ENCODE measurements at places on chromosomes 7 and 10. TPM values are rescaled to one million over a fixed set of nuclear protein-coding genes. Genes with fewer than 3 reads are reported as not detected.
A peak's percentile ranks its signal among the peaks of the same experiment; 100 is the strongest.

ADIRF gene
- 39.4 TPM for polyA plus RNA-seq

ZSCAN25 gene
- polyA plus RNA-seq: 5.7 TPM

GPR26 gene
- polyA plus RNA-seq: not detected

TMEM229A gene
- polyA plus RNA-seq: not detected

CALML5 gene
- not detected for polyA plus RNA-seq

GTF2IRD2 gene
- polyA plus RNA-seq: 10.7 TPM

DGKI gene
- polyA plus RNA-seq: 0.84 TPM

SLC26A5 gene
- not detected for polyA plus RNA-seq

SYT15B gene
- 0.03 TPM for polyA plus RNA-seq

GIMAP1 gene
- not detected for polyA plus RNA-seq

CC2D2B gene
- not detected for polyA plus RNA-seq

MEOX2 gene
- polyA plus RNA-seq: 0.28 TPM

- peak; percentile 93 for DNase-seq
These were observed 163.8 kb downstream of the GRK5 start for GRCh38 chr10:119370972-119371703.

- no peak for DNase-seq
These were observed 111.6 kb downstream of the ADCY1 start for GRCh38 chr7:45685619-45686240.

- DNase-seq: no peak
These were observed 238.4 kb downstream of the KCNMA1 start for GRCh38 chr10:77398986-77399755.

DNA sequence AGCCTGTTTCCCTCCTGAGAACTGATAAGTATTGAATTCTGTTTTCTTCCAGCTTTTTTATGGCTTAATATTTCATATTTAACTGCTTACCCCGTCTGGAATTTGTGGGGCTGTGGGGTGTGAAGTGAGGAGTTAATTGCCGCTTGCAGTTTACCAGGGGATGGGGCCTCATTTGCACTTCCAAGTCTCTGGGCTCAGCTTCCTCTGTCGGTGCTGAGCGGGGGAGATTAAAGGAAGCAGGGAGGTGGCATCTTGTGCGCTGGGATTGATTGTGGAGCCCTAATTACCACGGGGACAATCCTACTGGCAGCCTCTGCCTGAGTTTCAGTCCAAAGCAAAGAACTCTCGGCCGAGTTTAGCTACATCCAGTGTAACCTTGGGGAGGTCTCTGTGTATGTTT, 33.4 kb downstream of the ELFN1 start:
- no peak for DNase-seq

GRCh38 chr10:131213741-131214505, 97.6 kb downstream of the TCERG1L start:
- DNase-seq: no peak

GRCh38 chr10:5720182-5720581, 35.5 kb downstream of the TASOR2 start:
- no peak for DNase-seq

- peak; percentile 36 for DNase-seq
These were observed 69.7 kb downstream of the PRSS58 start for GRCh38 chr7:142188154-142188553.

GRCh38 chr10:124522131-124522932, 60.7 kb downstream of the LHPP start:
- DNase-seq: no peak

- DNase-seq: no peak
These were observed 10.3 kb upstream of the INSIG1 start for GRCh38 chr7:155287284-155287935.

- peak; percentile 92 for DNase-seq
These were observed 38.8 kb downstream of the PTN start for GRCh38 chr7:137304624-137305235.

DNA sequence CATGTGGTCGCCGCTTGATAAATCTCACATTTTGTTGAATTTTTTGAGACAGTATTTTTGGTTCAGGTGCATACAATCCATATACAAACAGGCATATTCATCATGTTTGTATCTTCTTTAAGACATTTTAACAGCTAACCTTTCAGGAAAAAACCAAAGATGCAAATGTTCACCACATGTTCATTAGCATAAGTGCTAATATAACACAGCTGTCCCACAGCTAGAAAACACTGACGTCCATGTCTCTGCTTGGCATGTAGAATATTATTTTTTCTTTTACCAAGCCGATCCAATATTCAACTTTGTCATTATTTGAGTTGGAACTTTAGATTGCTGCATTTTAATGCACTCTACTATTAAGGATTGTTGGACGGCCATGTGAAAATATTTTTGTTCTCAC, 31.2 kb downstream of the BMPER start:
- no peak for DNase-seq

GRCh38 chr10:15558136-15558535, 161.6 kb downstream of the ITGA8 start:
- peak; percentile 32 for DNase-seq

GRCh38 chr10:31262672-31263071, 56.3 kb upstream of the ZEB1 start:
- peak; percentile 76 for DNase-seq

- no peak for DNase-seq
These were observed 621 bp upstream of the MORN4 start for GRCh38 chr10:97633921-97634320.

DNA sequence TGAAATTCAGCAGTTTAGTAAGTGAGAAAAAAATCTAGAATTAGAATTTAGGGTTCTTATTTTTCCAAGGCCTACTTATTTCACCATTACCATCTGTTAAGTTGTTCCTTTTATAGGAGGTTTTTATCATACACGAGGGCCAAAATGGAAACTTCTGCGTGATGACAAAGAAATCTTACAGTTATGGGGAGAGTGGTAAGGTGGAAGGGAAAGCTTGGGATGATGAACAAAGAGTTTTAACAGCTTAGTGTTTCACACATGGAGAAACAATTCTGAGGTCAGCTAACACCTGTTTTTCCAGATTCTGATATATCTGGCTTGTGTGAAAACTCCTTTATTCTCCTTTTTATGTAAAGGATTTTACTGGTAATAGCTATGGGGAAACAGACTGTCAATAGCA, 49.8 kb upstream of the SEMA3C start:
- no peak for DNase-seq

- no peak for DNase-seq
These were observed 79.0 kb downstream of the GRB10 start for GRCh38 chr7:50703654-50704053.
